Gastrocnemius medialis (tissue), 4 donors: ENCODE measurements at places on chromosomes 13 and 19. TPM values are rescaled to one million over a fixed set of nuclear protein-coding genes. Genes with fewer than 3 reads are reported as not detected.

CHST8 gene
- not detected for total RNA-seq

SOX1 gene
- total RNA-seq: not detected

LHFPL6 gene
- 12.7 TPM for total RNA-seq

ADPRHL1 gene
- 271 TPM for total RNA-seq

DNA sequence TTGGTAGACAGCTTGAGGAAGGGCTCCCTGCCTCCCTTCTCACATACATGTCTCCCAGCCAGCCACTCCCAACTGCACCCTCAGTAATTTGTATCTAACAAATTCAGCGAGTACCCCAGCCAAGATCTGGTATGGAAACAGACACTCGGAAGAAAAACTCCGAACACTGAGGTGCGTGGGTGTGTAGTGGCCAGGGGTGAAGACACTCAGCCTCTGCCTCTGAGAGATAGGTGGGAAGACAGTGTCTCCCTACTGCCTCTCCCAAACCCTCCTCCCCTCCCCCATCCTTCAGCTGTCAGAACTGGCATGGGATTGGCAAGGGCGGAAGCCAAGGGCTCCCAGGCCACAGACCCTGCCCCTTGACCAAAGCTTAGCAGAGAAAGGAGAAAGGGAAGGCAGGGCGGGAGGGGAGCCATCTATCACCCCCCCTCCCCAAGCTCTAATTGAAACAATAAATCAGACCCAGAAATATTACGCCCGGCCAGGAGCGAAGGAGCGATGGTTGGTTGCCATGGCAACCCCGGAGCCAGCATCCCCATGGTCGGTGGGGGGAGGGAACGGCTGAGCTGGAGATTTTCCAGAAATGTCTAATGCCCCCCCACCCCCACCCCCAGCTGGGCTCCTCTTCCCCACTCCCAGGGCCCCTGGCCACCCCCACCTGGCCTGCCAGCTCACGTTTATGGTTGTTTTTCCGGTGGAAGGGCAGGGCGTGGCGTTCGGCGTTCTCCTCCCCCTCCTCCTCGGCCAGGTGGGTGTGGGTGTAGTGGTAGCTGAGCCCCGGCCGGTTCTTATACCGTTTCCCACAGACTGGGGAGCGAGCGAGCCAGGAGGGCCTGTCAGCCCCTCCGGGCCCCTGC, 7.0 kb downstream of the DPF1 start:
- DNase-seq: no peak

KLC3 gene
- not detected for total RNA-seq

DNA sequence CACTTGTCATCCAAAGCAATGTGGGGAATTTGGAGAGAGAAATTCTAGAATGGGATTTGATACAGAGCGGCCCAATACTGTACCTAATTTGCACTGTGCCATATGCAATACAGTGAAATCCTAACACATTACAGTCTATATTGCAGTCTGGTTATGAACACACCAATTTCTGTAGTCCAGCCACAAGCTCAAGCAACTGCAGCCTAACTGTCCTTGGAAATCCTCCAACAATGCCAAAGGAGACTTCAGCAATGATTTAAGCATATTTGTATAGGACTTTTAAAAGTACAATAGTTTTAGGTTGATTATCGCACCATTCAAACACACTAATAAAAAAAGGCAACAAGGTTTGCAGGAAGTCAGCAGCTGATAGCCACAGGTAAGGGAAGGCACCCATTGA, 17.3 kb downstream of the DIAPH3 start:
- DNase-seq: no peak

LSM7 gene
- total RNA-seq: 79.0 TPM

DNA sequence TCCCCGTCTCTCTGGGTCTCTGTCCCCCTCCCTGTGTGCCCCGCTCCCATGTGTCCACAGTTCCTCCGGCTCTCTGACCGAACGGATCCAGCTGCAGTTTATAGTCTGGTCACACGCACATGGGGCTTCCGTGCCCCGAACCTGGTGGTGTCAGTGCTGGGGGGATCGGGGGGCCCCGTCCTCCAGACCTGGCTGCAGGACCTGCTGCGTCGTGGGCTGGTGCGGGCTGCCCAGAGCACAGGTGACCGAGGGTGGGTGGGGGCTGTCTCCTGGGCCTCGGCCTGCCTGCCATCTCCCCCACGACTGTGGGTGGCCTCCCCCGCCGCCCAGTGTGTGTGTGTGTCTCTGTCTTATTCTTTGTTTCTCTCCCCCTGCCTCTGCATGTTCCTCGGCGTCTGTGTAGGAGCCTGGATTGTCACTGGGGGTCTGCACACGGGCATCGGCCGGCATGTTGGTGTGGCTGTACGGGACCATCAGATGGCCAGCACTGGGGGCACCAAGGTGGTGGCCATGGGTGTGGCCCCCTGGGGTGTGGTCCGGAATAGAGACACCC, 10.3 kb downstream of the TRPM4 start:
- DNase-seq: no peak

- no peak for DNase-seq
Measured at GRCh38 chr13:113404723-113405471, 41.0 kb upstream of the GRTP1 start.

WTIP gene
- total RNA-seq: 3.3 TPM

DNA sequence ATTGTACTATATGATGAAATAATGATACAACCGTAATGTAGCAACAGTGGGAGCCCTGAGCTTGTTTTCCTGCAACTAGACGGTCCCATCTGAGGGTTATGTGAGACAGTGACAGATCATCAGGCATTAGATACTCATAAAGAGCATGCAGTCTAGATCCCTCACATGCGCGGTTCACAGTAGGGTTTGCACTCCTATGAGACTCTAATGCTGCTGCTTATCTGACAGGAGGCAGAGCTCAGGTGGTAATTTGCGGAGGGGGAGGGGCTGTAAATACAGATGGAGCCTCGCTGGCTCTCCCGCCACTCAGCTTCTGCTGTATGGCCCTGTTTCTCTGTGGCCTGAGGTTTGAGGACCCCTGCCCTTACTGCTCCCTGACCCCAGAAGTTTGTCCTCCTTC, 13.7 kb downstream of the EPHX3 start:
- DNase-seq: no peak

DNA sequence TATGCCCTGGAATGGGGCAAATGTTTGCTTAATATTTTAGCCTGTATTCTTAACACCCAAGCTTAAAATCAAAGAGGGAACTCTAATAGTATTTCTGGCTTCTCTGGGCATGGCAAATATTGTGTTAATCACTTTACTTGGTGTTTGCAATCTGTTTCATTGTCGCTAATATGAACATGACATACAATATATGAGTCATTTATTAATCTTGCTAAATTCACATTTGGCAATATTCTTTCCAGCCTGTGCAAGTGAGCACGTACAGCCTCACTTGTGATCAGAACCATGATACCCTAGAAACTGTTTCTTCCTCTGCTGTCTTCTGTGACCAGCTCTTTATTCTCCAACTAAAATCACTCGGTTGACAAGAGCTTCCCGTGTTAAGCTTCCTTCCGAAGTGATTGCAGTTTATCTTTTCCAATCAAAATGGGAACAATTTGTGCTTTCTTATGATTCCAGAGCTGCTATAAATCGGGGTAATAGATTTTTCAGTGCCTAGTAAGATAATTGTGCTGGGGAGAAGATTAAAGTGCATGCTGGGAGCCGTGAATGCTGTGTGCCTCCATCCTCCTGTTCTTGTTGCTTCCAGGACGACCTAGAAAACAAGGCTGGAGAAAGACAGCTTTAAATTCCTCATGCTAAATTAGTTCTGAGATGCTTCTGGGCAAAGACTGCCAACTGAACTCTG, 153.0 kb upstream of the TMTC4 start:
- no peak for DNase-seq

DNA sequence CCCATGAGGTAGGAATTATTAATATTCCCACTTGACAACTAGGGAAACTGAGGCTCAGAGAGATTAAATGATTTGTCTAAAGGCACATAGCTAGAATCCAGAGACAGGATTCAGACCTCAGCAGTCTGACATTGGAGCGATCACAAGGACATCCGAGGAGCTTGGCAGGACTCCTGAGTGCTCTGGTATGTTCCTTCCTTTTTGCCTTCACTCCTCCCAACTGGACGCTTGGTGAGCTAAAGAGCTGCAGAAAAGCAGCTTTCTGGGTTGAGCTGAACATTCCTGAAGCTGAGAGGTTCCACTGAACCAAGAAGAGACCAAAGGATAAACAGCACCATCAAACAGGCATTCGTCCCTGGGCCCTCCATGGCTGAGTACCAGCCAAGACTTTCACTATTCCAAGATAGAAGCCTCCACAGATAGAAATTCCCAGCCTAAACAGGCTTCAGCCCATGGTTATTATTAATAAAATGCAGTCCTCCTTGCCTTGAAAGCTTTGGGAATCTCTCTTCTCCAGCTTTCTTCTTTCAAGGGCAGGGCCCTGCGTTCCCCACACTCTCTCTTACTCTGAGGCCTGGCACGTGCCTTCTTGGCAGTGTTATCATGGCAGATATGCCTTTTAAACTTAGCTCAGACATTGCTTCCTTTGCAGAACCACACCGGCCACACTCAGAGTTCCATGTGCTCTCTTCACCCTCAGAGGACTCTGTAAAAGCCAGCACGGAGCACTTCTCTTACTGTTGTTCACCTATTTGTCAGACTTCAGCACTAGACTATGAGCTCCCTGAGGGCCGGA, 97.1 kb downstream of the CYSLTR2 start:
- DNase-seq: no peak

- DNase-seq: no peak
Measured at GRCh38 chr19:28968721-28969120, 244.2 kb downstream of the UQCRFS1 start.

DNA sequence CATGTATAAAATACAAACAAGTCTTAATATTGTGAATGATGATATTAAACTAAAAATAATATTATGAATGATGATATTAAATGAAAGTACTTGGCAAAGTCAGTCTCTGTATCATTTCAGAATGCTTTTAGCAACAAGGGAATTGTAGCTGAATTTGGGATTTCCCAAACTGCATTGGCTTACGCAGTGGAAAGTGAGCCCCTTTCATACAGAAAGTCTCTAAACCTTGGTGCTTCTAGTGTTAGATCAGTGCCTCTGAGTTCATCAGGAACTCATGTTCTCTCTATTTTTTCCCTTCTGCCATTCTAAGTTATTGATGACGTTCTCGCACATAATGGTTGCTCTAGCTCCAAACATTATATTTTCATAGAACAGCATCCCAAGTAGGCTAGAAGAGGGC, 300.0 kb downstream of the ITGBL1 start:
- no peak for DNase-seq

DNA sequence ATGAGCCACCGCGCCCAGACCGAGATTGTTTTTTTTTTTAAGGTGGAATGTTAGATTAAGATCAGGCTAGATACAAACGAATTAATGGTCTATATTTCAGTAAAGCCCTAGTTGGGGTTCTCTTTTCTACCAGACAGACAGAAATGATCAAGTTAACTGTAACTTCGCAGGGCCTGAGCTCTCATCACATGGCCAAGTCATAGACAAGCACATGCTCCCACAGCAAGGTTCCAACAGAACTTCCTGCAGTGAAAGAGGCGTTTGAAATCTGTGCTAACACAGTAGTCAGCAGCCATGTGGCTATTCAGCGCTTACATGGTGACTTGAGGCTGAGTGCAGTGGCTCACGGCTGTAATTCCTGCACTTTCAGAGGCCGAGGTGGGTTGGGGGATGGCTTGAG, 34.7 kb upstream of the SEMA6B start:
- no peak for DNase-seq

- DNase-seq: no peak
Measured at GRCh38 chr13:29185926-29186325, 365.8 kb downstream of the MTUS2 start.

DNA sequence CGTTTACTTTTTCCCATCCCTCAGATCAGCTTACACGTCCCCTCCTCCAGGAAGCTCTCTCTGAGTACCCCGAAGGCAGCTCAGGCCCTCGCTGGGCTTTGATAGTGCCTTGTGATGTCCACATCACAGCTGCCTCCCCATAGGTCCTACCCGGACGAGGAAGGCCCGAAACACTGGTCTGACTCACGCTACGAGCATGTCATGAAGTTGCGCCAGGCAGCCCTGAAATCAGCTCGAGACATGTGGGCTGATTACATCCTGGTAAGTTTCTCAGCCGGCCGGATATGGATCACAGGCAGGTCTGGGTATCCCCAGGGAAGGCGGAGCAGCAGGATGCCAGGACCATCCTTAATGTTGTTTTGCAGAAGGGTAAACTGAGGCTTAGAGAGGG, 4.8 kb downstream of the COLGALT1 start:
- no peak for DNase-seq

DNA sequence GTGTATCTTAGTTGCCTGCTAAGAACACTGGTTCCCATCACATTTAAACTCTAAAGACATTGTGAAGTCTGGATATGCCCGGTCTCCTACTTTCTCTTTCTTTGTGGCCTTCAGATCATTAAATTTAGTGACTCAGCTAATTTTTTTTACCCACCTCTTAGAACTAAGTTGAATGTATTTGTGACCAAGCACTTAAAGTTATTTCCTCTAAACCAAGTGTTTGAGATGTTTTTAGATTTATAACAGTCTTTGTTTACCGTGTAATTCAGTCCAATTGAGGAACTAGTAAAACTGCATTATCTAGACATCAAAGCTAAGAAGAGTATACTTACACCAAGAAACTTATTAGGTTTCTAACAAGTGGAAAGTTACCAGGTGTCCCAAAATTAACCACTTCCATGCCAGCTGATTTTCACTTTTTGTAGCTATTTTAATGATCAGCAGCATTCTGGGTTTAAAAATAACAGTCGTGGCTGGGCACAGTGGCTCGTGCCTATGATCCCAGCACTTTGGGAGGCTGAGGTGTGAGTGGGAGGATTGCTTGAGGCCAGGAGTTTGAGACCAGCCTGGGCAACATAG, 53.1 kb downstream of the ARHGAP35 start:
- DNase-seq: no peak

DNA sequence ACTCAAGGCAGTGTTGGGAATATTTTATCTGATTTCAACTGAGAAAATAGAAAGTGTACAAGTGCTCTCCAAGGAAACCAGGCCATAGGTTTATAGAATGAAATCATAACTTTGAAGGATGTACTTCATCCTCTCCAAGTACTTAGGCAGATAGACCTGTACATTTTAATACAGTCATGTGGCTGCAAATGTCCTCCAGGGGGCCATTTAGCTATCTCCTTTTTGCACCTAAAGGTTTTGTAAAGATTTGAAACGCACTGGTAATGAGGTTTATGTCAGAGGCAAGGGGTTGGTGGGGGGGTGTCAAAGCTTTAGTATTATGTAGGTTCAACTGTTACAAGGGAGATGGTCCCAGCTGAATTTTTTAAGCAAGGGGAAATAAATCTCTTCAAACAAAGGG, 364.4 kb downstream of the DCT start:
- DNase-seq: no peak

TGFBR3L gene
- total RNA-seq: 0.62 TPM

KMT5C gene
- total RNA-seq: 4.2 TPM

GRCh38 chr13:56713656-56714055, 427.1 kb upstream of the PRR20A start:
- no peak for DNase-seq
